ENCODE measurements at places on chromosomes 6 and 20.
A peak's percentile ranks its signal among the peaks of the same experiment; 100 is the strongest.

- DNase-seq, result no peak
These were observed 37.8 kb downstream of the TAF8 start for GRCh38 chr6:42088101-42088591.

GRCh38 chr6:135658481-135658880 is 160.9 kb upstream of the AHI1 start:
- no peak for DNase-seq

- DNase-seq, result no peak
These were observed 338.3 kb upstream of the CHD6 start for GRCh38 chr20:41956338-41957074.

DNA sequence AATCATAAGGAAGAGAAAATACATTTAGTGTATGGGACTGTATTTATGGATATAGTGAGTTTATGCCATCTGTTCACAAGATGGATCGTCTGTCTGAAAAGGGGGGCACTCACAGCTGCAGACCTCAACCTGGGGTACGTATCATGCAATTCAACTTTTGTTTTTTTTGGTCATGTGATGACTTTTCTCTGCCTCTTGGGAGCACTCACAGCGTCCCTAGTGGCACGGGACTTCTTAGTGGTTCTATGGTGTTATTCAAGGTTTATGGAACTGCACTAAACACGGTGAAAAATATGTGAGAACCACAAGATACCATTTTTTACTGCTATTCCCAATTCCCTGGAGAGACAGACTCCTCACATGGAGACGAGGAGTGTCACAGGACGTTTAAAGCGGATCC is 60.4 kb upstream of the MPC1 start:
- no peak for DNase-seq

GRCh38 chr6:118894425-118895260 is 691 bp downstream of the ASF1A start:
- DNase-seq, result peak; percentile 28

DNA sequence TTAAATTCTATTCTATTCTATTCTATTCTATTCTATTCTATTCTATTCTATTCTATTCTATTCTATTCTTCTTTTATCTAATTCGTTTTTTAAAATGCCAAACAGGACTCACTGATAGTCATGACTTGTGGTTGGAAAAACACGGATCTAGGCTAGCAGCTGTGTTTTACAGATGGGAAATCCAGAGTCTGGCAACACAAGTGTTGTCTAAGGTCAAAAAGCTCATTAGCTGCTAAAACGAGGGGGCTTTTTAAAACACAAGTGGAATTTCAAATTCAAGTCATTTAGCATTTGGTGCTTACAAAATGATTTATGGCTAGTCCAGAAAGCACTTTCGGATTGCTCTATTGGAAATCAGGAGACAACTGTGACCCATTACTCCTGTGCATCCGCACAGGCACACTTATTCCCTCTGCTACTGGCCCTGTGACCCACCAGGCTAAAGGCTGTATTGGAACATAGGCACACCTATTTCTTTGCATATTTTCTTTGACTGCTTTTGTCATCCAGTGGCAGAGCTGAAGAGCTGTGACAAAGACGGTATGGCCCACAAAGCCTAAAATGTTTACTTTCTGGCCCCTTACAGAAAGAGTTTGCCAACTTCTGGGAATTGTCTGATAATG is 17.8 kb upstream of the MLIP start:
- no peak for DNase-seq

DNA sequence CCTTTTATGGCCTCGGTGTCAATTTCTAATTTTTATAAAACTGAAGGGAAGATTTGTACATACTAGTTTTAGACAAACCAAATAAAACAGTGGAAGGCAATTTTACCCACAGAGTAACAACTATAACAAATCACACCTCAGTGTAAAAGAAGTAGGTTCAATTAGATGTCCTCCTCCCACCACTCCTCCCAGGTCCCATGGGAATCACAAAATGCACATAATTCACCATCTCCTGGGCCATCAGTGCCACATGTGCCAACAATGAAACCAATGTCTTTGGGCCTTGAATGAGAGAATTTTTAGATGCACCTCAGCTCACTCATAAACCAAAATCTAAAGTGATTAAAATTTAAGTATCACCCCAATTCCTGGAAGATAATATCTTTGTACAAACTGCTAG is 267.8 kb downstream of the BTBD9 start:
- no peak for DNase-seq

Data from hippocampal formation (tissue), 2 donors.